OCI-LY7 (cell line): ENCODE measurements at places on chromosomes 7 and 10. TPM values are rescaled to one million over a fixed set of nuclear protein-coding genes. Genes with fewer than 3 reads are reported as not detected.

GRCh38 chr10:5965266-5965665, 12.1 kb downstream of the IL15RA start:
- no peak for DNase-seq

GRCh38 chr7:154371424-154371823, 319.2 kb downstream of the DPP6 start:
- DNase-seq = no peak

The CDK1 gene
- 155 and 164 TPM in 2 replicates for total RNA-seq

The PROSER2 gene
- not detected in 2 replicates for total RNA-seq

The WNT8B gene
- not detected in 2 replicates for total RNA-seq

The CAPZA2 gene
- 96.2 and 103 TPM in 2 replicates for total RNA-seq

The DMBT1 gene
- not detected in 2 replicates for total RNA-seq
